CD4-positive, alpha-beta T cell treated with Interleukin-4 for 1 hour (primary cell): ENCODE measurements at places on chromosomes 5 and 9.
A peak's percentile ranks its signal among the peaks of the same experiment; 100 is the strongest.

DNA sequence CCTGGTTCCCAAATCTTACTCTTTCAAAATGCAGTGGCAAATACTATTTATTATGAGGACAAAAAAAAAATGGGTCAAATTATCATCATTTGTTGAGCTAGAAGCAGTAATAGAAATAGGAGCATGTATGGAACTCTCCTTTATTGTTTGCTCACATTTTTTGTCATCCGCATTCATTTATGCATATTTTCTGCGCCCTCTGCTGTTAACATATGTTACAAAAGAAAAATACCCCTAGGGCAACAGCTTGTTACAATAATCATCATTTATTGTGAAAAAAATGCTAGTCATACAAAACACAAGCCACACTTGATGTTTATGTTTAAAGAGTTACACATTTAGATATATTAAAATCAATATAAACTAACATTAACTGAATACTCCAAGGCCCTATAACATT is 328.2 kb downstream of the TUSC1 start:
- DNase-seq, result no peak

- no peak for DNase-seq
Observed at GRCh38 chr9:118568704-118569103, 800.5 kb downstream of the BRINP1 start.

DNA sequence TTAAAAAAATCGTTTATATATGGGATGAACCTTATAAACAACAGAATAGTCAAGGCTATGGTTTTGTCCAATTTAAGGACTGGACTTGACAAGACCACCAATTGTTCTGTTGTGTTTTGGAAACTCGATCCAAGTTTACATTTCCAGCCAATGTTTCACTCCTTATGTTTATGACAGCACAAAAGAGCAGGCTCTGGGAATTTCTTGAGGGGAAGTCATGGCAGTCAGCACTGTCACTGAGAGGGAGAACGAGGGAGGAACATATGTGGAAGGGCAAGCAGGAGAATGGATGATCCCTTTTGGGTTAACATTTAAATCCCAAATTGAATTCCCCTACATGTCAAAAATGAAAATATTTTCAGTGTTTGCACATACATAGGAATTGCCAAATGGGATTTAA is 292.5 kb downstream of the MARCHF11 start:
- DNase-seq, result no peak

GRCh38 chr9:108761655-108762347 is 94.0 kb downstream of the ACTL7B start:
- DNase-seq, result peak; percentile 17

DNA sequence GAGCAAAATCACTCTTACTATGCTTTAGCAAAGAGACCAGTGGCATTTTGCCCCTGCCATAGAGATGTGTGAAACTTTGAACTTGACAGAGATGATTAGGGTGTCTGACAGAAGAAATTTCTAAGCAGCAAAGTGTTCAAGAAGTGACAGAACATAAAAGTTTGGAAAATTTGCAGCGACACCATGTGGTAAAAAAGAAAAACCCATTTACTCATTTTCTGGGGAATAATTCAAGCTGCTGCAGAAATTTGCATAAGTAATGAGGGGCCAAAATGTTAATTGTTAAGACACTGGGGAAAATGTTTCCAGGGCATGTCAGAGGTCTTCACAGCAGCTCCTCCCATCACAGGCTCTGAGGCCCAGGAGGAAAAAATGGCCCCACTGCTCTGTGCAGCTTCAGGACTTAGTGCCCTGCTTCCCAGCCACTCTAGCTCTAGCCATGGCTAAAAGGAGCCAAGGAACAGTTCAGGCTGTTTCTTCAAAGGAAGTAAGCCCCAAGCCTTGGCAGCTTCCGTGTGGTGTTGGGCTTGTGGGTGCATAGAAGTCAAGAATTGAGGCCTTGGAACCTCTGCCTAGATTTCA is 6.1 kb upstream of the AP3B1 start:
- peak; percentile 50 for DNase-seq

GRCh38 chr5:147504011-147504410 is 5.9 kb downstream of the DPYSL3 start:
- no peak for DNase-seq

DNA sequence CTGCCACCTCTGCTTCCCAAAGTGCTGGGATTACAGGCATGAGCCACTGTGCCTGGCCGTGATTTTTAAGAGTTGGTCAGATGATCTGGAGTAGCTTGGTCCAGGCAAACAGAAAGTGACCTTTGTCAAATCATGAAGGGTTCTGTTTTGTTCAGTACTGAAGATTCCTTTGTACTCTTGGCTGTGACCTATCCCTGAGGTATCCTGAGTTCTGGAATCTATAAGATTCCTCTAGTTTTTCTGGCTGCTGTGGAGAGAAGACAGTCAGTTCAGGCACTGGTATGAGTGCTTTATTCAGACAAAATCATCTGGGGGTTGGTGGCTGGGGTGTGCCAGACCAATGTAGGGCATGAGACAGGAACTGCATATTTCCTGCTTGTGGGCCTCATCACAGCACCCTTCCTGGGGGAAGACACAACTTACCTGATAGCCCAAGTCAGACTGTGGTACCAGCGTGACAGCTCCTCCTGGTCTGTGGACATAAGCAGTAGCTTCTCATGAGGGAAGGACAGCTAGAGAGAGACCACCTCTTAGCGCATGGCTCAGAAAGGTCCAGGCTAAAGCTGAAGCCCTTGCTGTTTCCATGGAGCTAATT is 3.1 kb downstream of the ARHGEF39 start:
- DNase-seq, result peak; percentile 71

DNA sequence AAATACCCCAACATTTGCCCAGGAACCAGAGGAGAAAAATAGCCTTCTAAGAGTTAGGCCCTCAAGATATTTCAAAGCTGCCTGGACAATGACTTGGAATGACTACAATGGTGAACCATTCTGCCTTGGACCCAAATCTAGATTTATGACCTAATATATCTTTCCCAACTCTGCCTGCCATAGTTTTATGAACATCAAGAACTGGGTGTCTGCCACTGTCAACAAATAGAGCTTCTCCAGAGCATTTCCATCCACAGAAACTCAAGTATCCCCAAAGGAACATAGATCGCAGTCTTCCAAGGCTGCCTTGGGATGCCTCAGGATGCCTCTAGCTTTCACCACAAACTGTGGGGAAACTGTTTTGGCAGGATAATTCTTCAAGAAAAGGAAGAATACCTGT is 48.2 kb upstream of the NFIB start:
- DNase-seq, result no peak

GRCh38 chr5:81852291-81853029 is 101.6 kb upstream of the SSBP2 start:
- no peak for DNase-seq

DNA sequence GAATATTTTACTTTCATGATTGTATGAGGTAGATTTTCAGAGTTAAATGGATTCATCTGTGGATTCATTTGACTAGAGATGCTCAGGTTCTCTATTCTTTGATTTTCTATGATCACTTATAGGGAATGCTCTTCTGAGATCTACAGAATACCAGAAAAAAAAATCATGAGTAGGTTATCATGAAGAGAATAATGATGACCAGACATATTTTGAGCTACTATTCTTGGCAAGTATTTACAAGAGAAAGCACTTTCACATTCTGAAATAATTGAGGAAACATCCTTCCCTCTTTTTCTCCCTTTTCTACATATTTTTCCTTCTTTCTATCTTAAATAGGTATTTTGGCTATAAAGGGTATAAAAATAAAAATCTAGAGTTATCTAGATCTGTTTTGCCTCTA is 543.0 kb upstream of the TUSC1 start:
- no peak for DNase-seq

DNA sequence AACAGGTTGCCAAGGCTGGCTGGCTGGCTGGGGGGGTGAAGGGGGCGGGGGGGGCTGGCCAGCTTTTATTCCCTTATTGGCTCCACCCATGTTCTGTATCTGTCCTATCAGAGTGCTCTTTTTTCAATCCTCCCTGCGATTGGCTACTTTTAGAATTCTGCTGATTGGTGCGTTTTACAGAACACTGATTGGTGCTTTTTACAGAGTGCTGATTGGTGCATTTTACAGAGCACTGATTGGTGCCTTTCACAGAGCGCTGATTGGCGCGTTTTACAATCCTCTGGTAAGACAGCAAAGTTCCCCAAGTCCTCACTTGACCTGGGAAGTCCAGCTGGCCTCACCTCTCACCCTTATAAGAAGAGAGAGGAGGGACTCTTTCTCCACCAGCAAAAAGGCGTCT is 175.9 kb downstream of the ERCC6L2 start:
- DNase-seq, result no peak

- no peak for DNase-seq
Observed at GRCh38 chr5:59615272-59615671, 278.3 kb downstream of the PDE4D start.

DNA sequence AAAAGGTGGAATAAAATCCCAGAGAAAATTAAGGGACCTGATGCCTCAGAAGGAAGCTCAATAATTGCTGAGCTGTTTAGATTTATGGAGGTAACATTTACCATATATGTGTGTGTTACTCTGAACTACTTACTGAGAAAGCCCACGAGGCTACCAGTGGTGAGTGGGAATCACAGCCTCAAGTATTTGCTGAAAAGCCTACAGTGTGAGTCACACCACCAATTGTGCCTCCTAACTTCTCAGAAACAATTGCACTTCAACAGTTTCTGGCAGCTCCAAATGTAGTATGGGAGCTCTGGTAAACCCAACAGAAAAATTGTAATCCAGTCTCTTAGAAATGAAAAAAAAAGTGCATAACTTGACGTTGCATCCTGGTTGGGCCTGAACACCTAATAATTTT is 551.6 kb downstream of the PRDM9 start:
- no peak for DNase-seq

DNA sequence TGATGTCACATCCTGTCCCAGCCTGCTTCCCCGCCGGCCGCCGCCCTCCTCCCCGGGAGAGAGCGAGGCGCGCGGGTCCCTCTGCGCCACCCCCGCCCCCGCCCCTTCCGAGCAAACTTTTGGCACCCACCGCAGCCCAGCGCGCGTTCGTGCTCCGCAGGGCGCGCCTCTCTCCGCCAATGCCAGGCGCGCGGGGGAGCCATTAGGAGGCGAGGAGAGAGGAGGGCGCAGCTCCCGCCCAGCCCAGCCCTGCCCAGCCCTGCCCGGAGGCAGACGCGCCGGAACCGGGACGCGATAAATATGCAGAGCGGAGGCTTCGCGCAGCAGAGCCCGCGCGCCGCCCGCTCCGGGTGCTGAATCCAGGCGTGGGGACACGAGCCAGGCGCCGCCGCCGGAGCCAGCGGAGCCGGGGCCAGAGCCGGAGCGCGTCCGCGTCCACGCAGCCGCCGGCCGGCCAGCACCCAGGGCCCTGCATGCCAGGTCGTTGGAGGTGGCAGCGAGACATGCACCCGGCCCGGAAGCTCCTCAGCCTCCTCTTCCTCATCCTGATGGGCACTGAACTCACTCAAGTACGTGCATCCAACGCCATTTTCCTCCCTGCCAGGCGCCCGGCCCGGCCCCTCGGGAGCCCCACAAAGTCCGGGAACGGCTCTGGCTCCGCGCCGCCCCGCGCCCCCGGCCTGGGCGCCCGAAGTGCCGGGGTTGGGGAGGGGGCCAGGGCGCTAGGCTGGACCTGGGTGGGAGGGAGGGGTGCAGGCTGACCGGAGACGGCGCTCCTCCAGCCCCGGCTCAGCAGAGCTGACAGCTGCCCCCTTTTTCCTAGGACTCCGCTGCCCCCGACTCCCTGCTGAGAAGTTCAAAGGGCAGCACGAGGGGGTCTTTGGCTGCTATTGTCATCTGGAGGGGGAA is 12.0 kb upstream of the OLFM1 start:
- no peak for DNase-seq

DNA sequence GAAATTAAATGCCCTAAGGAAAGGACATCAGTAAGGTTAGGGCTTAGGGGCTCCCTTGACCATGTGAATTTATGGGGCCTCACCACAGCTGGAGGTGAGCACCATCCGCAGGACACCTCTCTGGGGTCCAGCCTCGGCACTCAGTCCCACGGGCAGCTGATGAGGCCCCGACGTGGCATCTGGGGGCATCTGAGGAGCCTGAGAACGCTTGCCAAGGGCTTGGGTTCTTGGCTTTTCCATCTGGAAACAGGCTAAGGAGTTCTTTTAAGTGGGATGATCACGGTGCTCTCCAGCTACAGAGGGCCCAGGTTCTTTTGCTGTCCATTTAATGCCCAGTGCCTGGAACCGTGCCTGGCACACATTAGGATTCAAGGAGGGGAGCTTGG is 3.6 kb downstream of the NKX2-5 start:
- DNase-seq, result no peak

DNA sequence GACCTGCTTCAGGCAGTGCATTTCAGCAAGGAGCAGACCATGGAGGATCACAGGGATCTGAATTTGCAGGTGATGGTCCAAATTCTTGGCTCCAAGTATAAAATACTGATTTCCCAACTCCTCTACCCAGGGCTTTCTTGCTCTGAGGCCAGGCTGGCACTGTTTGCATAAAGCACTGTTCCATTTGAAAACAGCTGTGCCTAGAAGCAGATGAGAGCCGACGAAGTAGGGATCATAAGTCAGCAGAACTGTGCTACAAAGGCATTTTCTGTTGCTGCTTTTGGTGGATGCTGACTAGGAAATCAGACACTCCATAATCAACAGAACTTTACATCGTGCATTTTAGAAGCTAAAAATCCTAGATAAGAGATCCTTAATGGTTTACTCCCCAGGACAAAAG is 126.4 kb downstream of the MAT2B start:
- no peak for DNase-seq

GRCh38 chr9:14209399-14210345 is 104.3 kb downstream of the NFIB start:
- DNase-seq, result no peak

- no peak for DNase-seq
Observed at GRCh38 chr5:63570752-63571151, 391.5 kb downstream of the HTR1A start.

- DNase-seq, result no peak
Observed at GRCh38 chr5:178441486-178442270, 148.5 kb downstream of the COL23A1 start.

DNA sequence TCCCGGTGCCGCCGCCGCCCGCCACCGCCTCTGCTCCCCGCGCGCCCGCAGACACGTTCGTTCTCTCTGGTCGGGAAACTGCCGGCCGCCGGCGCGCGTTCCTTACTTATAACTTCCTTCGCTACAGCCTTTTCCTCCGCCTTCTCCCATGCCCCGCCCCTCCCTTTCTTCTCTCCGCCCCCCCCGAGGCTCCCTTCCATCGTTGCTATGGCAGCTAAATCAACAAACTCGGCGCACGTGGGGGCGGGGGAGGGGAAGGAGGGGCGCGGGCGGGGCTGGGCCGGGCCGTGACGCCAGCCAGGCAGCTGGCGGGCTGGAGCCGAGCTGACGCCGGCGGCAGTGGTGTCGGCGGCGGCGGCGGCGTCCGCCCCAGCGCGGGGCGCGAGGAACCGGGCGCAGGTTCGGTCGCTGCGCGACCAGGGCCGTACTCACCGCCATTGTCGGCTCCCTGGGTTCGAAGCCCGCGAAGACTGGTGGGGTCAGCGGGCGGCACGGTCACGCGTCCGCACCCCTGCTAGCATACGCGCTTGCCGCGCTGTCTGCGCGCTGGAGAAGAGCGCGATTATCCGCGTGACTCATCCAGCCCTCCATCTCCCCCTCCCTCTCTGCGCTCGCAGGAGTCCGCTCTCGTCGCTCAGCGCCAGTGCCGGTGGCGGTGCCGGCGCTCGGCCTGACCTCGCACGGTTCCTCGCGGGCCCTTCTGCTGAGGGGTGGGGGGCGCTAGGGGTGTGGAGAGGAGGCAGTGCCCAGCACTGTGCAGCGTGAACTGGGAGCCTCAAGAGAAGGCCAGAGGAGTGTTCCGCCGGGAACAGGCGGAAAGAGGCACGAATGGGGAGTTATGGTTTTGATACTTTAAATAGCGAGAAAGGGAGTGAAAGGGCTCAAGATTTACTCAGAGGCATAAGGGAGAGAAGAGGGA is at the start of gene KLF4:
KLF4 (minus strand) TSS at position 83 of the 919 bp plus-strand sequence. CDS start 597 bp downstream, outside the sequence.
- DNase-seq, result peak; percentile 72
